ENCODE measurements at places on chromosomes 2 and 18.

DNA sequence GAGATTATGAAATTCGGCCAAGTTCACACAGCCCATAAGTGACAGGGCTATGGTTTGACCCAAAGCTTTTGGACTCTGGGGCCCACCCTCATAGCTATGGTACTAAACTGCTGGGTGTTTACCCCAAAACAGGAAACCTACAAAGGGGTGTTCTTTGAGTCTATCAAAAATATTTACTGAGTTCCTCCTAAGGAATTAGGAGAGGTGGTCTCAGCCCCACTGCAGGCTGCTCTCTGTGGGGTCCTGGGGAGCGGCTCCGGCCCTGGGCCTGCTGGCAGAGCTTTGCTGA lies 45.5 kb downstream of the SDC1 start:
- H3K27ac ChIP-seq = no peak overlapping the region
- H3K27me3 ChIP-seq = no peaks in the 10 kb centered on the region
- no peak overlapping the region for H3K4me3 ChIP-seq
- no peak for DNase-seq

GRCh38 chr2:118729760-118730159 lies 117.7 kb downstream of the EN1 start:
- no peak overlapping the region for H3K27ac ChIP-seq
- H3K4me3 ChIP-seq = no peak overlapping the region
- H3K27me3 ChIP-seq = no peaks in the 10 kb centered on the region
- no peaks in the 10 kb centered on the region for H3K36me3 ChIP-seq

DNA sequence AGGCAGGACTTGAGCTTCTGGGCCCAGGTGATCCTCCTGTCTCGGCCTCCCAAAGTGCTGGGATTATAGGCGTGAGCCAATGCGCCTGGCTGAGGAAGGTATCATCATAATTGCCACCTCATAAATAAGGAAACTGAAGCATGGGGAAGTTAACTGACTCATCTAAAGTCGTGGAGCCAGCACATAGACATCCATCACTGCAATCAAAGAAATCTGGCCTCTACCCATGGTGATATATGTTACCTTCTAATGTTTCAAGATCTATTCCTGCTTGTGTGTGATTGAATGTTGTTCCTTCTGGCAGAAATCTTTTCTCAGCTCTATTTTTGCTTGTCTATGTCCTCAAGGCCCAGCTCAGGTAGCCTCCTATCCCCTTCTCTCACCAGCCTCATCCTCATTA lies 105.1 kb upstream of the AQP4 start:
- DNase-seq = no peak
- no peaks in the 10 kb centered on the region for H3K27me3 ChIP-seq
- no peaks in the 10 kb centered on the region for H3K36me3 ChIP-seq

- no peak for DNase-seq
- H3K36me3 ChIP-seq = no peaks in the 10 kb centered on the region
- no peaks in the 10 kb centered on the region for H3K4me1 ChIP-seq
- H3K4me3 ChIP-seq = no peak overlapping the region
- no peak overlapping the region for H3K27ac ChIP-seq
- no peaks in the 10 kb centered on the region for H3K27me3 ChIP-seq
Measured at GRCh38 chr2:223100061-223100511, 48.1 kb downstream of the KCNE4 start.

DNA sequence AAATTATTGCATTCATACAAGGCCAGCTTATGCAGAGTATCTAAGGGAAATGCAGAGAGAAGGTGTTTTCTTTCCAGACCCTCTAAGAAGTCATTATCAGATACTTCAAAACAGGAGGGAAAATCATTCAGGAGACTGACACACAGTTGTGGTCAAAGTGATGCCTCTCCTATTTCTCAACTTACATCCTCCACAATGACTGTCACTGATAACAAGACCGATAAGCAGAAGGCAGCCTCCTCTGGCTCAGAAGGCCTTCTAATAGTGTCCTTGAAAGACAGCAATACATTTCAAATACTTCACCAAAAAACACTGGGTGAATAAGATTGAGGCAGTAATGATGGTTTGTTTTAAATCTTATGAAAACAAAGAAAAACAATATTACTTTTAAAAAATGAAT lies 199.7 kb downstream of the PIEZO2 start:
- H3K4me1 ChIP-seq = no peaks in the 10 kb centered on the region
- no peak for DNase-seq

DNA sequence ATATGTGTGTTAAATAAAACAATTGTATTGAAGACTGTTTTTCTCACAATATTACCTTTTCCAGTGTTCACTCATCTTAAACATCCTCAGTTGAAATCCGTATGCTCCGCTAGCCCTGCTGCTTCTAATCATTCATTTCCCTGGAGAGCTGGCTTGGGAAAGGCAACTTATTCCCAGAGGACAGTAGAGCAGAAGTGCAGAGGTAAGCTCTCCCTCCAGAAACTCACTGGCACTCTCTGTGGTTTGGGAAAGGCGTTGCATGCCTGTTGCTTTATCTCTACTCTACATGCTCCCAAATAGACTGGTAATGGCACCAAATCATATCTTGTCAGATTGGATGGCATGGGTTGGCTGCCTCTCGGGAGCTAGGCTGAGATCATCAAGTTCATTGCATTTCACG lies 117.1 kb upstream of the BOD1L2 start:
- no peak for DNase-seq
- no peaks in the 10 kb centered on the region for H3K27me3 ChIP-seq
- no peak overlapping the region for H3K27ac ChIP-seq
- H3K36me3 ChIP-seq = peaks cover 13% of the 10 kb centered on the region
- no peak overlapping the region for H3K4me3 ChIP-seq

DNA sequence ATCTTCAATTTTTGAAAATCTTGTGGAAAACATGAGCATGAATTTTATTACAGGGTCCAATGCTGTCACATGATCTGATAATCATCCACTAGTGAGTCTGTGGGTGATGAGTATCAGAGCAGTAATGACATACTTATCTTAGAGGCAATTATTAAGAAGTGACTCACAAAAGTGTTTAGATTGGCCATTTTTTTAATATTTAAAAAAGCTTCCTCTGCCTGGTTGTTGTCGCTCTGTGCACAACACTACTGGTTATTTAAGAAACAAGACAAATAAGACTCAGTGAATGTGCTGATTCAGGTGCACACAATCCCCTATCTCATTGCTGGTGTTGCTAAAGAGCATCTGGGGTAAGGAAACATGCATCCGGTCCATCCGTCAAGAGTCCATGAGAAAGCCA lies 665.8 kb upstream of the ZEB2 start:
- DNase-seq = no peak
- H3K27ac ChIP-seq = no peak overlapping the region
- no peaks in the 10 kb centered on the region for H3K4me1 ChIP-seq
- no peaks in the 10 kb centered on the region for H3K36me3 ChIP-seq
- no peaks in the 10 kb centered on the region for H3K27me3 ChIP-seq
